ENCODE measurements at places on chromosomes 7 and 10.
A peak's percentile ranks its signal among the peaks of the same experiment; 100 is the strongest.

GRCh38 chr7:123749537-123749857 lies 694 bp upstream of the WASL start:
- peak; percentile 77 for DNase-seq

DNA sequence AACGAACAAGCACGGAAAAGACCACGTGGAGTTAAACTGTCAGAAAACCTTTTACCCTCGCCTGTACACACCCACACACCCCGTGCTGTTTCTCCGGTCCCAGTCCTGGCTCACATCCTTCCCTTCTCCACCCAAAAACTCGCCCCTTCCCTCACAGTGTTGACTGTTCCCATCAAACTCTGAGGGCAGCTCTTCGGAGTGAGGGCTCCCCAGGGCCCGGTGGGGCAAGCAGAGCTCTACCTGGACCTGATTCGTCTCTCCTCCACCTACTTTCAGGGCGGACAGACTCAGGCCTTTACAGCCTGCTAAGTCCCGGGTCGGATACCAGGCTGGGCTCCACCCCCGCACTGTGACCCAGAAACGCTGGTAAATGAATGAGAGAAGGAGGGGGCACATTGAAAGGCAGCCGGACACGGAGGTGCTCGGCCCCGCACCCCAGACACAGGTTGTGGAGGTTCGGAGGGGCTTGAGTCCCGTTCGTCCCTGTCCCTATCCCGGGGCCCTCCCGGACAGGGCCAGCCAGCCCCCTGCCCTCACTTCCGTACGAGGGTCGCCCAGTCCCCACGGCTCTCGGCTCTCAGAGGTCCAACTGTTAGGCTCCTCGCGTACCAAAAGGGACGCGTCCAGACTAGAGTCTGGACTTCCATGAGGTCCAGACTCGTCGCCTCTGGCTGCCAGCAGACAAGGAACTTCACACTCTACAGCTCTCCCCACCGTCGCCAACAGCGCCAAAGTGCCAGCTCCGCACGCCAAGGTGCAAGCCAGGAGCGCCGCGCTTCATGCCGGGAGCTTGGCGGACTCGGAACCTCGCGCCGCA lies 31.7 kb upstream of the ASL start:
- DNase-seq = peak; percentile 28

GRCh38 chr10:66786709-66787108 lies 139.1 kb upstream of the LRRTM3 start:
- no peak for DNase-seq

- DNase-seq = no peak
These were observed 89.5 kb downstream of the FAM53B start for GRCh38 chr10:124654686-124655085.

GRCh38 chr10:131909014-131909808 lies 8.4 kb downstream of the PPP2R2D start:
- DNase-seq = no peak

All from fibroblast of mammary gland (primary cell).